Inflammatory macrophage treated with lipopolysaccharide for 1 hour (primary cell): ENCODE measurements at places on chromosomes 13 and 19.

DNA sequence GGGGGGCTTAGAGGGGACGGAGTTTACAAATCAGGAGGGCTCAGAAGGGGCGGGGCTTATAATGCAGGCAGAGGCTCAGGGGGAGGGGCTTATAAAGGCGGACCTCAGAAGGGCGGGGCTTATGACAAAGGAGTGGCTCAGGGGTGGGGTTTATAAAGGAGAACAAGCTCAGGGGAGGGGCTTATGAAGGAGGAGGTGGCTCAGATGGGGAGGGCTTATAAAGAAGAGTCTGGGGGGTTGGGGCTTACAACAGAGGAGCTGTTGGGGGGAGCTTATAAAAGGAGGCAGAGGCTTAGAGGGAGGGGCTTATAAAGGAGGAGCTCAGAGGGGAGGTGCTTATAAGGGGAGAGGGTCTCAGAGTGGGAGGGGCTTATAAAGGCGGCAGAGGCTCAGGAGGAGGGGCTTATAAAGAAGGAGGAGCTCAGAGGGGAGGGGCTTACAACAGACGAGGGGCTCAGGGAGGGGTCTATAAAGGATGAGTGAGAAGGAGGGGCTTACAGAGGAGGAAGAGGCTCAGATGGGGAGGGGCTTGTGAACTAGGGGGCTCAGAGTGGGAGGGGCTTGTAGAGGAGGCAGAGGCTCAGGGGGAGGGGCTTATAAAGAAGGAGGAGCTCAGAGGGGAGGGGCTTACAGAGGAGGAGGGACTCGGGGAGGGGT lies 1.0 kb downstream of the SMIM24 start:
- DNase-seq, result peak; percentile 78

DNA sequence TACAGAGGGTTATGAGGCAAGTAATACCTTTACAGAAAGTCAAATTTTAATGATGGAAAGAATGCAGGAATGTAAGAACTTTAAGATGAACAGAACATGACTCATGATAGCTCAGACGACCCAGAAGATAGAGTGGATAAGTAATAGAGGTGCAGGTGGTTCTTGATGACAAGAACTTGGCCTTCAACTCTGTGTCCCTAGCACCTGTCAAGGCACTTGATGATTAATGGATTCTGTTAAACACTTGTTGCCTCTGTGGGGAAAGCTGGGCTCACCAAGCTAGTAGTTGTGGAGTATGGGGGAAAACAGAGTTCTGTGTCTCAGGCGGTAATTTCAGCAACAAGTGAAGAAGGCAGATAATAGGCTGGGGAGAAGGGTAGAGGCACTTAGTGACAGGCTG lies 306.2 kb downstream of the ATP8A2 start:
- no peak for DNase-seq

- DNase-seq, result no peak
Measured at GRCh38 chr13:34419025-34419424, 523.0 kb upstream of the NBEA start.

DNA sequence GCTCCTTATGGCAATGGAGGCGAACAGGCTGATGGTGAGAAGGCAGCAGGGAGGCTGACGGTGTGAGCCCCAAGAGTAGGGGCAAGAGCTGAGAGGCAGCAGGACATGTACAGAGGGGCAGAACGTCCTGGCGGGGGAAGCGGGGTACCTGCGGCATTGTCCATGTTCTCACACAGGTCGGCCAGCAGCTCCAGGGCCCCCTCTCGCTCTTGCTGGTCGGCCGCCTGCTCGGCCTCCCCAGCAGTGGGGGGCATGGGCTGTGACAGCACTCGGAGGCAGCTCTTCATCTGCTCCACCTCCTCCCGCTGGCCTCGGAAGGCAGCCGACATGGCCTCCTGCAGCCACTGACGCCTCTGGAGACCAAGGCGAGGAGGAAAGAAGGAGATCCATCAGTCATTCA lies 2.4 kb downstream of the HSPBP1 start:
- DNase-seq, result no peak

DNA sequence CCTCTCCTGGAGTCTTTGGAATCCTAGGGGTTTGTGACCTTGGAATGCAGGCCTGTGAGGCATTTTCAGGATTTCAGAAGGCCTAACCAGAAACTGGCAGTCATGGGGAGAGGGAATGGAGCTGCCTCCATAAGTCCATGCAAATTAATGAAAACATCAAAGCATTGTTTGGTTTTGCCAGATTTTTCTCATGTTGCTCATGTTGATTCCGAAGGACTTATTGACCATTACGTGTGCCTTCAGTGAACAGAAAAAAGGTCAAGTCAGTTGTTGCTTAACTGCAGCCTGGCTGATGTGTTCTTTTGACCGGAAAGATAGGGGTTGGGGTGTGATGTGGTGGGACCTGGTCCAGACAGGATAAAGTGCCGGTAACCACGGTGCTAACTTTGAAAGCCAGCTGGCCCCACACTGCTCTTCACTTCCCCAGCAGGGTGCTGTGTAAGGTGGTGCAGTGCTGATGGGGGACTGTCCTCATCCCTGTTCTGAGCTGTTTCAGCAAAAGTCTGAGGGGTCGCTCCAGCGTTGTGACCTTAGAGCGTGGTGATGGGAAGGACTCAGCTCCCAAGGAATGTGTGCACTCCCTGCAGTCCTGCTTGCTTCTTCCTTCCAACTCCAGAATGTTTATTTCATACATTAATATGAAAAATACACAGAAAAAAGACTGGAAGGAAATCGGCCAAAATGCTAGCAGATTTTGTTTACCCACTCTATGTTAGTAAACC lies 3.5 kb downstream of the RNF113B start:
- DNase-seq, result no peak

DNA sequence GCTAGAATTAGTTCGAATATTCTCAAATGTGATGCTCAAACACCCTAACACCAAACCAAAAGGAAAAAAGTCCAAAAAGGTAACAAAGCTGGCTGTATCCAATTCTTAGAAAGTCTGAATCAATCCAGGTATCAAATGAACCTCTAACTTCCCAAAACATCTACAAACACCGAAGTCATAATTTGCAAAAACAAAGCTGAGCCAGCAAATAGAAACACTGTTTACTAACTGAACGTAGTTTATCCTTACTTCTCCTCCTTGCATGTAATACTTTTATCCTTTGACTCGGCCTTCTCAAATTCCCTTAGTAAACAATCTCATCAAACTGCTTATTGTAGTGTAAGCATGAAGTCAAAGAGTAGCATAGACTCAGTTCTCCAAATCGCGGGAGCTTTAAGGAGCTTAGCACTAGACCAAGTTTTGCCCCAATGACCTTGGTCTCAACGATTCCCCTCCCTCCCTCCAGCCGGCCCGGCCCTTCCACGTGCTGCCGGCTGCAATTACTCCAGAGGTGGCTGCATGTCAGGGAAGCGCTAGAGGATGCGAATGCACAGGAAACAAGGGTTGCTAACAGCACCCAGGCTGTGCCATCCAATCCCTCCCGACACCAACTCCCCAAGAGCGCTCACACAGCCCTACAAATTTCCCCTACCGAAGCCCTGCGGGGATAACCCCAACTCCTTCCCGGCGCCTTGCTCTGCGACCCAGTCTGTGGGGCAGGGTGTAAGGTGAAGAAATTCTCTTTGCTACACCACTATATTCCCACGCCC lies 693 bp downstream of the XPO4 start:
- peak; percentile 26 for DNase-seq

DNA sequence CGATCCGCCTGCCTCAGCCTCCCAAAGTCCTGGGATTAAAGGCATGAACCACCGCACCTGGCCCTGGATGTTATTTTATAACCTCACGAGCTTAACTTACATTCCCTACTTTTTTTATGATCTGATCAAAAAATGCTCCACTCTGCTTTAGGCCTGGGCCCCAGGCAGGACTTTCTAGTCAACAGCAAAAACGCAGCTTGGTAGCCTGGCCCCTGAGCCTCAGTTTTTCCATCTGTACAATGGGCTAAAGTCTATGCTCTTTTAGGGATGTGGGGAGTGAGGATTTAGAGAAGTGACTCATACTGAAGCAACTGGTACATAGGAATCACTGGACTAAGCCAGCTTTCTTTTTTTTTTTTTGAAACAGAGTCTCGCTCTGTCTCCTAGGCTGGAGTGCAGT lies 11.9 kb upstream of the PIK3R2 start:
- DNase-seq, result no peak

- no peak for DNase-seq
Measured at GRCh38 chr13:84243340-84243739, 361.1 kb upstream of the SLITRK1 start.

- no peak for DNase-seq
Measured at GRCh38 chr13:26425443-26426358, 131.8 kb upstream of the WASF3 start.

DNA sequence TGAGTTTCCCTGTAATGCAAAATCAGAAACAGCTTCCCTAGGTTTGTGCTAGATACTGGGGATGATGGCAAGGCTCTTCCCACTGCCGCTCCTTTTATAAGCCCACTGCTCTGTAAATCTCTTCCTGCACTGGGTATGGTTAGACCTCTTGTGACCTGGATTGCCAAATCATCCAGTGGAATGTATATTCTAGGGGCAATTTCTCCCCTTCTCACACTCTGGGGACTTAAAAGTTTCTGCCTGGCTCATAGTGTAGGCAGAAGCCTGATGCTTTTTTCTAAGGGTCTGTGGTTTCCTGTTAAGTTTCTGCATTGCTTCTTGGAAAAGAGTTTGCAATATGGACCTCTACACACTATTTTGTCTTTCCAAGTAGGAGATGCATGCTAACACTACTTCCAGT lies 1582.0 kb upstream of the PCDH20 start:
- no peak for DNase-seq
